ENCODE measurements at places on chromosomes 6 and 20. TPM values are rescaled to one million over a fixed set of nuclear protein-coding genes. Genes with fewer than 3 reads are reported as not detected.

The KHDC1L gene
- not detected for total RNA-seq

DNA sequence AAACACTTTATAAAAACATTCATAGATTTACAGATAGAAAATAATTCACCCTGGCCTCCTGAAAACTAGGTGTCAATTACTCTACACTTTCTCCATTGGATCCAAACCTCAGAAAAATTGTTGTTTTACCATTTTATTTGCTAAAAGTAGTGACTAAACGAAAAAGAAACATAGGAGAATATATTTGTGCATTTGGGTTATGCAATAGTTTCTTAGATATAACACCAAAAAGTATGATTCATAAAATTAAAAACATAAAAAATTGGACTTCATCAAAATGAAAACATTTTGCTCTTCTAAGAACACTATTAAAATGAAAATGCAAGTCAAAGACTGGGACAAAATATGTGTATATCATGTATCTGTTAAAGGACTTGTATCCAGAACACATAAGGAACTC lies 671.3 kb downstream of the MAFB start:
- H3K27me3 ChIP-seq = no peaks in the 10 kb centered on the region
- DNase-seq = no peak
- H3K27ac ChIP-seq = no peak overlapping the region
- H3K4me3 ChIP-seq = no peak overlapping the region

- H3K36me3 ChIP-seq = no peaks in the 10 kb centered on the region
- no peak overlapping the region for H3K27ac ChIP-seq
- no peaks in the 10 kb centered on the region for H3K4me1 ChIP-seq
- DNase-seq = no peak
These were observed 140.1 kb downstream of the NRN1 start for GRCh38 chr6:5866547-5867051.

The HRH3 gene
- total RNA-seq = 5.2 TPM

DNA sequence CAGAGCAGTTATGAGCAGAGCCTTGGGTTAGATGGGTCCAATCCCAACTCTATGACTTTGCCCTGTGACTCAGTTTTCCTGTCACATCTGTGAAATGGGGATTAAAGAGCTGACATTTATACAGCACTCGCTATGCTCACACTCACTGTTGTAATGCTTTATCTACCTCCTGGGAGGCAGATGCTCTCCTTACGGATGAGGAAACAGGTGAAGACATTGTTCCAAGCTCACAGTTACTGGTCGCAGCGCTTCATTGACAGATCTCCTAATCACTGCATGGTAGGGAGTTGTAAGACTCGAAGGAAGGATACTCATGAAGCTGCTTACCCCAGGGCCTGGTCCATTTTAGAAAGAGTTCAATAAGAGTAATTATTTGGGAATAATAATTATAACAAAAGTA lies 2.9 kb upstream of the MYLK2 start:
- H3K4me1 ChIP-seq = peaks cover 8% of the 10 kb centered on the region
- H3K27ac ChIP-seq = no peak overlapping the region
- no peak for DNase-seq
- no peaks in the 10 kb centered on the region for H3K36me3 ChIP-seq
- H3K4me3 ChIP-seq = no peak overlapping the region

The IDH3B gene
- total RNA-seq = 126 TPM

The HS3ST5 gene
- 3.5 TPM for total RNA-seq

The TMEM63B gene
- total RNA-seq = 36.0 TPM

- DNase-seq = peak; percentile 47
- H3K27me3 ChIP-seq = no peaks in the 10 kb centered on the region
- no peak overlapping the region for H3K27ac ChIP-seq
- no peak overlapping the region for H3K4me3 ChIP-seq
- no peaks in the 10 kb centered on the region for H3K4me1 ChIP-seq
These were observed 75.0 kb upstream of the FUCA2 start for GRCh38 chr6:143586557-143586956.

DNA sequence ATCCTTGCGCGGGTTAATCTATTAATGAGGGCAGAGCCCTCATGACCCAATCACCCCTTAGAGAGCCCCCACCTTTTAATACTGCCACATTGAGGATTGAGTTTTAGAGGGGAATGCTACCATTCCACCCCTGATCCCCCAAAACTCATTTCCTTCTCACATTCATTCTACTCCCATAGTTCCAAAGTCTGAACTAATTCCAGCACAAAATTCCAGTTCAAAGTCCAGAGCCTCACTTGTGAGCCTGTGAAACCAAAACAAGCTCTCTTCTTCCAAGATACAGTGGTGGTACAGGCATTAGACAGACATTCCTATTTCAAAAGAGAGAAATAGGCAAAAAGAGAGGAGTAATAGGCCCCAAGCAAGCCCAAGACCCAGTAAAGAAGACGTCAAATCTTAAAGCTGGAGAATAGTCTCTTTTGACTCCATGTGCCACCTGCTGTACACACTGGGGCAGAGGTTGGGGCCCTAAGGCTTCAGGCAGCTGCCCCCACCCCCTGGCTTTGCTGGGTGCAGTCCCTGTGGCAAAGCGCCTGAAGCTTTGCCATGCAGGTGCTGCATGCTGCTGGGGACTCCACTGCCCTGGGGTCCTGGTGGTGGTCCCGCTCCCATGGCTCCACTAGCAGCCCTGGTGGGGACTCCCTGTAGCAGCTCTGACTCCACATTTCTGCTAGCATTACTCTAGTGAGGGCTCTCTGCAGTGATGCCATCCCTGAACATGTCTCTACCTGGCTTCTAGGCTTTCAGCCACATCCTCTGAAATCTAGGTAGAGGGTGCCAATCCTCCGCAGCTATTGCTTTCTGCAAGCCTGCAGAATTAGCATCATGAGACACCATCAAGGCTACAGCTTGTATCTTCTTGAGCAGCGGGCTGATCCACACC lies 41.3 kb downstream of the RSPH3 start:
- H3K4me3 ChIP-seq = no peak overlapping the region
- no peaks in the 10 kb centered on the region for H3K4me1 ChIP-seq
- no peaks in the 10 kb centered on the region for H3K36me3 ChIP-seq
- no peaks in the 10 kb centered on the region for H3K27me3 ChIP-seq
- no peak for DNase-seq

- no peaks in the 10 kb centered on the region for H3K27me3 ChIP-seq
- no peak overlapping the region for H3K27ac ChIP-seq
- DNase-seq = no peak
- H3K36me3 ChIP-seq = no peaks in the 10 kb centered on the region
These were observed 13.1 kb upstream of the PEX7 start for GRCh38 chr6:136809091-136809860.

The BPIFB4 gene
- total RNA-seq = not detected

- no peaks in the 10 kb centered on the region for H3K27me3 ChIP-seq
- no peak overlapping the region for H3K4me3 ChIP-seq
- no peaks in the 10 kb centered on the region for H3K4me1 ChIP-seq
- H3K36me3 ChIP-seq = no peaks in the 10 kb centered on the region
- no peak for DNase-seq
These were observed 4.1 kb downstream of the ZC3H12D start for GRCh38 chr6:149480502-149481280.

- DNase-seq = no peak
- H3K27ac ChIP-seq = no peak overlapping the region
- no peak overlapping the region for H3K4me3 ChIP-seq
These were observed 177.8 kb downstream of the EPM2A start for GRCh38 chr6:145557474-145557873.

GRCh38 chr20:11457488-11457887 lies 460.2 kb upstream of the BTBD3 start:
- no peak for DNase-seq
- no peak overlapping the region for H3K27ac ChIP-seq
- H3K4me1 ChIP-seq = peaks cover 26% of the 10 kb centered on the region
- H3K27me3 ChIP-seq = no peaks in the 10 kb centered on the region
- H3K4me3 ChIP-seq = no peak overlapping the region

DNA sequence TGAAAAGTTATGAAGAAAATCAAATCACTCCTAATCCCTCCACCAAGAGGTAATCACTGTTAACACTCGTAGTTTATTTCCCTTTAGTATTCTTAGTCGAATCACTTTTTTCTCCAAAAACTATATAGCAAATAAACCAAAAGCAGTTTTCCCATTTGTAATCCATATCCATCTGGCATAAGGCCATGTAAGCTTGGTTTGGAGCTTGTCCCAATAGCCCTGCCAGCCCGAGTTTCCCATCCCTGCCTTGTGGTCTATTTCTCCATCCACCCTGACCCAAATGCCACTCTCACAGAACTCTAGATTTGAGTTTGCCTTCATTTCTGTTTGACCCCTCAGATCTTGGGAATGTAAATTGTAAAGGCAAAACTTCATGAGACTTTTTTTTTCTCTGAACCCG lies 71.8 kb upstream of the DSP start:
- H3K27ac ChIP-seq = no peak overlapping the region
- no peak for DNase-seq
- H3K4me1 ChIP-seq = no peaks in the 10 kb centered on the region
- H3K4me3 ChIP-seq = no peak overlapping the region
